Cardiac muscle cell (in vitro differentiated cells and primary cell): ENCODE measurements at places on chromosomes 1 and 21. TPM values are rescaled to one million over a fixed set of nuclear protein-coding genes. Genes with fewer than 3 reads are reported as not detected.

GRCh38 chr21:34078915-34079314, 5.5 kb downstream of the MRPS6 start:
- peaks cover 55% of the 10 kb centered on the region for H3K4me1 ChIP-seq
- no peaks in the 10 kb centered on the region for H3K27me3 ChIP-seq
- peak; percentile 17 for DNase-seq
- H3K27ac ChIP-seq: no peak overlapping the region
- H3K4me3 ChIP-seq: no peak overlapping the region
- no peaks in the 10 kb centered on the region for H3K36me3 ChIP-seq

- no peak overlapping the region for H3K4me3 ChIP-seq
- no peak overlapping the region for H3K27ac ChIP-seq
- peaks cover 16% of the 10 kb centered on the region for H3K36me3 ChIP-seq
- H3K4me1 ChIP-seq: peaks cover 3% of the 10 kb centered on the region
Observed at GRCh38 chr1:183144752-183145151, 41.3 kb upstream of the LAMC2 start.

GRCh38 chr1:198623752-198624647, 14.8 kb upstream of the PTPRC start:
- no peaks in the 10 kb centered on the region for H3K36me3 ChIP-seq
- no peaks in the 10 kb centered on the region for H3K4me1 ChIP-seq
- no peak for DNase-seq

DNA sequence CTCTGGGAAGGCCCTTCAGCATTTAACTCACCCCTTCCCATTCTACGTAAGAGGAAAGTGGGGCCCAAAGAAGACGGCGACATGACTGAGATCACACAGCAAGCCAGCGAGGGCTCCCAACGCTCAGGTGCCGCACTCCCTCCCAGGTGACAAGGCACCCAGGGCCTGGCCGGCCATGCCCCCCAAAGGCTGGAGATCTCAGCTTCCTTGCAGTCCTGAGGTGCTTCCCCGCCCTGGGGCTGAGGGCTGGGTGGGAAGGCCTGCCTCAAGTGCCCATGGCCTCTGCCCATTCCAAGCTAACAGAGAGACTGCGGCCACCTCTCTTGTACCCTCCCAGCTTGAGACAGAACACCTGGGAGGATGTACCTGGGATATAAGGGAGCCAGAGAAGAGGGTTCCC, 1.0 kb upstream of the CRYBG2 start:
- peaks cover 34% of the 10 kb centered on the region for H3K27me3 ChIP-seq
- DNase-seq: no peak
- H3K27ac ChIP-seq: no peak overlapping the region
- H3K4me1 ChIP-seq: peaks cover 10% of the 10 kb centered on the region
- no peak overlapping the region for H3K4me3 ChIP-seq

DNA sequence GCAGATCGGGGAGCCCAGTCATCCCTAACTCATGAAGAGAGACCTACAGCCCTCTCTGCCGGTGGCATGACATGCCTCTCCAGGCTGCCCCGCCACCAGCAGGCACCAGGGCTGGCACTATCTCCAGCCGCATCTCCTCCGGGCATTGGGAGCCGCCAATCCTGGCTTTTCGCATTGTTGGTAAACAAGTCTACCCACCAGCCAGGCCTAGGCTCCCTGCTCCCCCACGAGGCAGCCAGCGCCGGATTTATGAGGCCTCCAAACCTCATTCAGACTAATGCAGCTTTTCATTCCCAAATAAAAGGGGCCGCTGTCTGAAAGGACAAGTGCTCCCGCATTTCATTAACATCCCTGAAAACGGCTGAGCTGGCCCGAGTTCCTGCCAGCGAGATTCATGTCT, 3.4 kb upstream of the GRIK3 start:
- no peak for DNase-seq
- no peak overlapping the region for H3K27ac ChIP-seq
- H3K36me3 ChIP-seq: no peaks in the 10 kb centered on the region
- H3K4me3 ChIP-seq: no peak overlapping the region

DNA sequence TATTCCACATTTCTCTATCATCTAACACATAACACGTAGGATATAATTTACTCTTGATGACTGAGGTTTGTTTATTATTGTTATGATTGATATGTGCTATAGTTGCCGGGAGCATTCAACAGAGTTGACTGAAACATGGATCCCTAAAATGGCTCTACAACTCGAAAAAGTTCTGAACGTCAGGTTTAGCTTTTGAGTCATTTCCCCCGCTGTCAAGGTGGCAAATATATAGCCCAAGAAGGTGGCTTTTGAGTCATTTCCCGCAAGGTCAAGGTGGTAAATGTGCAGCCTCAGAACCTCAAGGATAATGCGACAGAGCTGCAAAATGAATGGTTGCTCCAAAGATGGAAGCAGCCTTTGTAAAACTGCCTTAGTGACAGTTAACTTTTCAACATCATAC, 104.0 kb downstream of the NIBAN1 start:
- H3K4me3 ChIP-seq: no peak overlapping the region
- no peaks in the 10 kb centered on the region for H3K27me3 ChIP-seq
- H3K27ac ChIP-seq: no peak overlapping the region
- no peaks in the 10 kb centered on the region for H3K36me3 ChIP-seq
- no peaks in the 10 kb centered on the region for H3K4me1 ChIP-seq
- DNase-seq: no peak

Gene NBPF26
- 8.7 and 17.2 TPM in 2 replicates for total RNA-seq

GRCh38 chr1:193062698-193063463, 3.5 kb downstream of the RO60 start:
- H3K36me3 ChIP-seq: no peaks in the 10 kb centered on the region
- H3K27ac ChIP-seq: no peak overlapping the region
- H3K27me3 ChIP-seq: no peaks in the 10 kb centered on the region
- DNase-seq: no peak

DNA sequence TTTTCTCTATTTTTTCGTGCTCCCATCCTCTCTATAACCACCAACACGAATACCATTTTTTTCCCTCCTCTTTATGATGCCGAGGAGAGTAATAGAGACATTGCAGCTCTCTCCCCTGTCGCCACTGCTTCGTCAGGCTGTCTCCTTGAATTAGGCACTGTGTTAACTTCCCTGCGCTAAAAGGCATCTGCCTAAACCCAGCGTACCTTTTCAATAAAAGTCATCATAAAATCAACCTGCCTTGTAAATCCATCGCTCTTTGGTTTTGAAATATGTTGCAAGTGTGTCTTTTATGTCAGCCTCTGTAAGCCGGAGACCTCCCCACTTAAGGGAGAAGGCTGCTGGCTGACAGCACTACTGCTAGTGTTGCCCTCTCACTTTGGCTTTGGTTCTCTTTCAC, 8.7 kb downstream of the RNF220 start:
- H3K27me3 ChIP-seq: peaks cover 87% of the 10 kb centered on the region
- DNase-seq: no peak
- no peak overlapping the region for H3K4me3 ChIP-seq
- no peaks in the 10 kb centered on the region for H3K36me3 ChIP-seq

- DNase-seq: no peak
- H3K27ac ChIP-seq: no peak overlapping the region
- H3K4me1 ChIP-seq: no peaks in the 10 kb centered on the region
- H3K4me3 ChIP-seq: no peak overlapping the region
- H3K27me3 ChIP-seq: no peaks in the 10 kb centered on the region
Observed at GRCh38 chr1:195960580-195960979, 647.7 kb downstream of the KCNT2 start.

DNA sequence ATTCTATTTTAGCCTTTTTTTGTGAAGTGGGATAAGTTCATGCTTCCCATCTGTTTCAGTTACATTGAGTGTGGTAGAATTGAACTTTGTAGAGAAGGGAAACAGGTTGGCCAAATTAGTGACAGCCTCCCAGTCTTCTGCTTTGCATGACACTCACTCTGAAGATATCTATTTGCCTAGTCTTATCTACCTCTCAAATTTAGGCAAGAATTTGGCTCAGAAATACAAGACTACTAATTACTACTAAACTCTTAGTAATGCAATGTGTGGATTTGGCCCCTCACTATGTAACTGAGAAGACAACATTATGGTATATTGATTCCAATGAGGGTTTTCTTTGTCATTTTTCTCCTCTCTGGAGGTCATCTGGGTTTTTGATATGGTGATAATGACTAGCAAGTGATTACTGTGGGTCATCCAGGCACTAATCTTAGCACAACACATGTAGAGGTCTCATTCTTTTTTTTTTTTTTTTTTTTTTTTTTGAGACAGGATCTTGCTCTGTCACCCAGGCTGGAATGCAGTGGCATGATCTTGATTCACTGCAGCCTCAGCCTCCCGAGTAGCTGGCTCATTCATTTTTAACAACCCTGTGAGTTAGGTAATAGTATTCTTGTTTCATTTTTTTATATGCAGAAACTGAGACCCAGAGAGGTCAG, 6.3 kb downstream of the FAM20B start:
- no peaks in the 10 kb centered on the region for H3K27me3 ChIP-seq
- H3K36me3 ChIP-seq: no peaks in the 10 kb centered on the region
- H3K4me3 ChIP-seq: no peak overlapping the region
- H3K27ac ChIP-seq: no peak overlapping the region
- DNase-seq: peak; percentile 24
- H3K4me1 ChIP-seq: peaks cover 49% of the 10 kb centered on the region

DNA sequence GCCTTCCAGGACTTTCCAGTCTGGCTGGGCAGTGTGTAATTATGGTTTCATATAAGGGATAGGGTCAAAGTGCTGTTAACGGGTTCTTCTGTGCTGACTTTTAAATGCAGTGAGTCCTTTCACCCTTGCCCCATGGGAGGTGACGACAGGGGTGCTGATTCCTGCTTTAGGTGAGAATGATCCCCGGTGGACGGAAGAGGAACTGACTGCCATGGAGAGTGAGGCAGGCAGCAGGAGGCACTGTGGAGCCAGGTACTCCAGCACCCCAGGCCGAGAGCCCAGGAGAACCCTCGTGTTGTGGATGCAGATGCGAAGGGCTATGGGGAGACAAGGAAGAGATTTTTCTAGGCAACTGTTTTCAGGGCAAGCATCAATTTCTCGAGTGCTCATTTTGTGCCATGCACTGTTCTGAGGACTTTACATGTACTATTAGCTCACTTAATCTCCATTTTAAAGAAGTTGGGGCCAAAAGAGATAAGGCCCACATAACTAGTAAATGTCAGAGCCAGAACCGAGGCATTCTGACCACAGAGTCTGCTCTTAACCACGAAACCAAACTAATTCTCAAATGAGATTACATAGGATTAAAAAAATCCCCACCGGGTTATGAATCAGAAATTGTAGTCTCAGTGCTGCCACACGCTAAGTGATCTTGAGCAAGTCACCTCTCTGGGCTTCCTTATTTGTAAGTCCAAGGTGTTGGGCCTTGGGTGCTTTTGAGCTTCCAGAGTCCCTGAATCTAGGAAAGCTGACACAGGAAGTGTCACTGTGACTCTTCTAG, 28.2 kb downstream of the STPG1 start:
- H3K4me1 ChIP-seq: peaks cover 4% of the 10 kb centered on the region
- H3K27ac ChIP-seq: no peak overlapping the region
- no peaks in the 10 kb centered on the region for H3K36me3 ChIP-seq
- DNase-seq: peak; percentile 58
- no peaks in the 10 kb centered on the region for H3K27me3 ChIP-seq
- H3K4me3 ChIP-seq: no peak overlapping the region

- no peaks in the 10 kb centered on the region for H3K4me1 ChIP-seq
- DNase-seq: no peak
- no peaks in the 10 kb centered on the region for H3K27me3 ChIP-seq
- H3K4me3 ChIP-seq: no peak overlapping the region
- H3K36me3 ChIP-seq: peaks cover 2% of the 10 kb centered on the region
Observed at GRCh38 chr1:160429702-160430535, 29.6 kb downstream of the VANGL2 start.

GRCh38 chr21:38857152-38857825, 51.6 kb downstream of the ETS2 start:
- no peaks in the 10 kb centered on the region for H3K27me3 ChIP-seq
- no peak overlapping the region for H3K4me3 ChIP-seq
- H3K4me1 ChIP-seq: peaks cover 19% of the 10 kb centered on the region
- DNase-seq: no peak
- H3K27ac ChIP-seq: peak overlapping the region; percentile 52
- no peaks in the 10 kb centered on the region for H3K36me3 ChIP-seq

GRCh38 chr21:45533361-45533845, 8.8 kb downstream of the SLC19A1 start:
- DNase-seq: no peak
- H3K4me3 ChIP-seq: no peak overlapping the region
- peaks cover 17% of the 10 kb centered on the region for H3K4me1 ChIP-seq
- H3K36me3 ChIP-seq: no peaks in the 10 kb centered on the region

Gene LAMB3
- 0.48 and 0.70 TPM in 2 replicates for total RNA-seq

- H3K36me3 ChIP-seq: no peaks in the 10 kb centered on the region
- no peak overlapping the region for H3K27ac ChIP-seq
- H3K27me3 ChIP-seq: peaks cover 6% of the 10 kb centered on the region
- H3K4me3 ChIP-seq: no peak overlapping the region
- DNase-seq: no peak
Observed at GRCh38 chr1:165191087-165191486, 165.4 kb downstream of the LMX1A start.

DNA sequence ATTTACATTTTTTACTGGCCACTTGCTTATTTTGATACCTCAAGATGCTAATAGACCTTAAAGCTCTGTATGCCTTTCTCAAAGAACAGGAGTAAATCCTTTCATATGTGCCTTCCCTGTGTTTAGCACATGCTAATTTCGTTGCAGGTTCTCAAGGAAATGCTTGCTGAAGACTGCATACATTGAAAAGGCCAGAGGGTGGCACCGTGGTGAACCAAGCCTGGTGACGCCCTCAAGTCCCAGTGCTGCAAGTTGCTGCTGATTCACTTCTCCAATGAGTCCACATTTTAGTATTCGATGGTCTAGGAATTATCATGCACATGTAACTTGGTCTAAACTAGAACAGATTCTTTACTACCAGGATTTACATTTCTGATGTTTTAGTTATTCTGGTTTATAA, 94.1 kb downstream of the CLDN17 start:
- DNase-seq: peak; percentile 56
- no peaks in the 10 kb centered on the region for H3K4me1 ChIP-seq
- no peak overlapping the region for H3K4me3 ChIP-seq

DNA sequence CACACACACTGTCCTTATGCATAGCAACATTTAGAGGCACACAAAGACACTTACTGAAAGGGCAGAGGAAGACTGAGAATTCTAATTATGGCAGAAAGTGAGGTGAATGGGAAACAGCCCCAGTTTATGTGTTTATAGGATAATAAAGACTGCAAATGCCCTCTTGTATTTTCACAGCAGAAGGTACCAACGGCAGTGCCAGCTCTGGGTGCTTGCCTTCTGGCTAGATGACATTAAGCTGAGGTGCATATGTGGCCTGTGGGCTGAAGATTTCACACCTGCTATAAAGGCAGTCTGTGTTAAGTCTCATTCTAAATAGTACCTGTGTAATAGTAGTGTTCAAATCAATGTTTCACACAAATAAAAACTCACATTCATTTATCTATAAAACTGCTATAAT, 347.2 kb upstream of the ZRANB2 start:
- H3K4me1 ChIP-seq: no peaks in the 10 kb centered on the region
- no peak overlapping the region for H3K27ac ChIP-seq
- H3K4me3 ChIP-seq: no peak overlapping the region
- no peaks in the 10 kb centered on the region for H3K36me3 ChIP-seq
- DNase-seq: no peak

Gene TADA1
- 11.6 and 18.3 TPM in 2 replicates for total RNA-seq

Gene ALPL
- 0.27 and 0.67 TPM in 2 replicates for total RNA-seq

Gene HTR6
- not detected in 2 replicates for total RNA-seq

Gene PYHIN1
- total RNA-seq: not detected in 2 replicates

Gene PLXNA2
- 35.1 and 55.3 TPM in 2 replicates for total RNA-seq

Gene STIL
- 4.2 and 13.4 TPM in 2 replicates for total RNA-seq

Gene GPR61
- total RNA-seq: 1.9 and 3.3 TPM in 2 replicates

- H3K36me3 ChIP-seq: no peaks in the 10 kb centered on the region
- H3K27ac ChIP-seq: no peak overlapping the region
- H3K4me1 ChIP-seq: peaks cover 5% of the 10 kb centered on the region
- DNase-seq: no peak
- H3K4me3 ChIP-seq: no peak overlapping the region
Observed at GRCh38 chr1:209733409-209734192, 22.3 kb upstream of the TRAF3IP3 start.
